ENCODE measurements at places on chromosomes 6 and 20. TPM values are rescaled to one million over a fixed set of nuclear protein-coding genes. Genes with fewer than 3 reads are reported as not detected.

The SAMD3 gene
- 0.39 TPM for total RNA-seq

The RAB44 gene
- total RNA-seq: 0.13 TPM

The GUCA1A gene
- not detected for total RNA-seq

The SYTL3 gene
- 1.9 TPM for total RNA-seq

The CST4 gene
- total RNA-seq: not detected

The CAGE1 gene
- under 0.01 TPM for total RNA-seq

The CPNE5 gene
- total RNA-seq: 0.76 TPM

The SLC44A4 gene
- total RNA-seq: 0.22 TPM

The HDGFL1 gene
- total RNA-seq: not detected

The CST2 gene
- total RNA-seq: not detected
